ENCODE measurements at places on chromosomes 6 and 20.

DNA sequence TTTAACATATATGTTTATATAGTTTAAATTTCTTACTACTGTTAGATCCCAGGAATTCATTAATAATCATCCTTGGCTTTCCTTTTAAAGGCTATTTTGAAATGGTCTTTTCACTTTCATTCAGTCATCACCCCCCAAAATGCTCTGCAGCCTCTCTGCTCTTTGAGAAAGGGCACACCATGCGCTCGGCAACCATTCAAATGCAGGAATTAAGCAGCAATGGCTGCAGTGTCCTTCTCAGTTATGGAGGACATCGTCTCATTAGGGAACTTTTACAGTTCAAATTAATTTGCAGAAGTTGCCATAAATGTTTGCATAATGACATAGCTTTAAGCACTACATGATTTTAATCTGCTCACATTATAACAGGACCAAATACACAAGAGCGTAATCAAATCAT is 6.3 kb downstream of the TUBB1 start:
- peaks cover 43% of the 10 kb centered on the region for H3K4me1 ChIP-seq
- DNase-seq: no peak
- no peak overlapping the region for H3K4me3 ChIP-seq
- H3K27ac ChIP-seq: no peak overlapping the region

DNA sequence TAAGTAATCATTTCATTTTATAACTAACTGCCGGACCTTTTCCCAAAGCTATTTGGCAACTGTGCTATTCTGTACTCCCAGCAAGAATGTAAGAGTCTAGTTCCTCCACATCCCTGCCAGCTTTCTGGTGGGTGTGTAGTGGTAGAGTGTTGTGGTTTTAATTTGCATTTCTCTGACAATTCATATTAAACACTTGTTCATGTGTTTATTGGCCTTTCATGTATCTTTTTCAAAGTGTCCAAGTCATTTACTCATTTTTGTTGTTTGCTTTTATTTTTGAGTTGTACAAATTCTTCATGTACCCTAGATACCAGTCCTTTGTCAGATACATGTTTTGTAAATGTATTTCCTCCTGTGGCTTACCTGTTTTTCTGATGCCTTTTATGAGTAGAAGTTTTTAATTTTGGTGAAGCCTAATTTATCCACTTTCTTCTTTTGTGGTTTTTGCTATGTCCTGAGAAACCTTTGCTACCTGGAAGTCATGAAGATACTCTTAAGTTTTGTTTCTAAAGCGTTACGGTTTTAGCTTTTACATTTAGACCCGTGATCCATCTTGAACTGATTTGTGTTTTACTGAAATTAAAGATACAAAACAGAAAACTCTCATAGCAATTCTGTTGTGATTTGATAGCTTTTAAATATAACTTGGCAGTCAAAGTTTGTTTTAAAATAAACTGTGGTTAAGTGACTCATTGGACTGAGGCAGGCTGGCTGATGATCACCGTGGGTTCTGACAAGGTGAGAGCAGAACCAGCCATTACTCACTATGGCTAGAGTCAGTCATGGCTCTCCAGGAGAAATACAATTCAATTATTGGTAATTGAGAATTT is 8.0 kb downstream of the MYLIP start:
- peaks cover 19% of the 10 kb centered on the region for H3K36me3 ChIP-seq
- no peak overlapping the region for H3K4me3 ChIP-seq
- H3K4me1 ChIP-seq: peaks cover 81% of the 10 kb centered on the region
- H3K27ac ChIP-seq: peak overlapping the region; percentile 1

GRCh38 chr6:10180138-10181074 is 234.5 kb downstream of the TFAP2A start:
- no peak for DNase-seq
- H3K4me1 ChIP-seq: no peaks in the 10 kb centered on the region
- no peak overlapping the region for H3K27ac ChIP-seq
- no peaks in the 10 kb centered on the region for H3K27me3 ChIP-seq
- H3K36me3 ChIP-seq: no peaks in the 10 kb centered on the region

DNA sequence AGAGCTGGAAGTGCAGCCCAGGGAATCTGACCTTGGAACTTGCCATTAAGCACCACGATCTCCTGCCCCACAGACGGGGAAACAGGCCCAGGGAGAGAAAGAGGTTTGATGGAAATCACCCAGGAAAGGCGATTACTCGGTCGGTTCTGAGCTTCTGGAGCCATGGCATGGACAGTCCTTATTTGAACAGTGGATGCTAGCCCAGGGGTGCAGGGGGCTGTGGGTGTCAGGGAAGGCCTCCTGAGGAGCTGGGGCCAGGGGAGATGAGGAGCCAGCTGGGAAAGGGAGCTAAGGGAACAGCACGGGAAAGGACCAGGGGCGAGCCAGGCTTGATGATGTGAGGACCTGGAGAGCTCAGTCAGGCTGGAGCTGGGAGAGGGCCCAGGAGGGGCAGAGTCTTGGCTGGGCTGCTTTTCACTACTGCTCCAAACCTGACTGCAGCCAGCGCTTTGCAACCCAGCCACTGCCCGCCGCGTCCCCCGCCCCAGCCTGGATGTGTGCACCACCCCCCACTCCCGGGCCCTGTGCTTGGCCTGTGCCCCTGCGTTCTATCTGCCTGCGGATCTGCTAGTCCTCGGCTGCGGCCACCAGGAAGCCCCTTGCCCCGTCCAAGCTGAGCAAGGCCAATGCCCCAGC is 17.8 kb downstream of the SUN5 start:
- no peak for DNase-seq
- no peaks in the 10 kb centered on the region for H3K27me3 ChIP-seq
- H3K27ac ChIP-seq: no peak overlapping the region
- no peaks in the 10 kb centered on the region for H3K36me3 ChIP-seq
- no peaks in the 10 kb centered on the region for H3K4me1 ChIP-seq
- no peak overlapping the region for H3K4me3 ChIP-seq

- peaks cover 4% of the 10 kb centered on the region for H3K4me1 ChIP-seq
- DNase-seq: peak; percentile 45
- H3K36me3 ChIP-seq: no peaks in the 10 kb centered on the region
- no peaks in the 10 kb centered on the region for H3K27me3 ChIP-seq
Measured at GRCh38 chr6:128068119-128068479, 167.2 kb upstream of the THEMIS start.

DNA sequence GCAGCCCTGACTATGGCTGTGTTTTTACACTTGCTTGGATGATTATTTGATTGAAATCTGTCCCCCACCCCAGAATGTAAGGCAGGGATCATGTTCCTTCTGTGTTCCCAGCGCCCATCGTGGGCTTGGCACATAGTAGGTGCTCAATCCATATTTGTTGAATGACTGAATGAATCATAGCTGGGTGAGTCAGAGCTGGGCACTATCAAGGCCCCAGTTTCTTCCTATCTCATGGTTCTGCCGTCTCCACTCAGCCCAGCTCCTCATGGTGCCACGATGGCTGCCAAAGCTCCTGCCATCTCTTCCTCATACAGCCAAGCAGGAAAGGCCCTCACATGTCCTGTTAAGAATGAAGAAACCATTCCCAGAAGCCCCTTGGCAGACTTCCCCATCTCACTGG is 29.0 kb downstream of the CEBPB start:
- no peak for DNase-seq
- no peaks in the 10 kb centered on the region for H3K36me3 ChIP-seq
- no peaks in the 10 kb centered on the region for H3K27me3 ChIP-seq
- H3K4me3 ChIP-seq: no peak overlapping the region
- H3K4me1 ChIP-seq: peaks cover 3% of the 10 kb centered on the region

DNA sequence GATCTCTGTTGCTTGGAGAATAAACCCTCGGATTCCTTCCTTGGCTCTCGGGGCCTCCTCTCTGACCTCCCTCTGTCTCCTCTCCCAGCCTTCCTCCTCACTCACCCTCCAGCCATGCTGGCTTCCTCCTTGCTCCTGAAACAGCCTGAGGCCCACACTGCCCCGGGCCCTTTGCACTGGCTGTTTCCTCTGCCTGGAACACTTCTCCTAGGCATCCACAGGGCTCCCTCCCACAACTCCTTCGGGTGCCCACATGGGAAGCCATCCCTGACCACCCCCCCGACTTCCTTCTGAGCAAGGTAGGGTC is 87.7 kb downstream of the CEBPB start:
- H3K4me1 ChIP-seq: peaks cover 22% of the 10 kb centered on the region
- H3K36me3 ChIP-seq: no peaks in the 10 kb centered on the region
- H3K4me3 ChIP-seq: peak overlapping the region; percentile 44
- DNase-seq: peak; percentile 69
- peak overlapping the region; percentile 75 for H3K27ac ChIP-seq

GRCh38 chr20:12072221-12072953 is 154.7 kb downstream of the BTBD3 start:
- DNase-seq: peak; percentile 25
- no peaks in the 10 kb centered on the region for H3K36me3 ChIP-seq
- H3K4me1 ChIP-seq: no peaks in the 10 kb centered on the region
